LoVo (cell line): ENCODE measurements at places on chromosomes 4 and X.
A peak's percentile ranks its signal among the peaks of the same experiment; 100 is the strongest.

GRCh38 chrX:134749706-134750445 lies 91.6 kb upstream of the PLAC1 start:
- DNase-seq = no peak

DNA sequence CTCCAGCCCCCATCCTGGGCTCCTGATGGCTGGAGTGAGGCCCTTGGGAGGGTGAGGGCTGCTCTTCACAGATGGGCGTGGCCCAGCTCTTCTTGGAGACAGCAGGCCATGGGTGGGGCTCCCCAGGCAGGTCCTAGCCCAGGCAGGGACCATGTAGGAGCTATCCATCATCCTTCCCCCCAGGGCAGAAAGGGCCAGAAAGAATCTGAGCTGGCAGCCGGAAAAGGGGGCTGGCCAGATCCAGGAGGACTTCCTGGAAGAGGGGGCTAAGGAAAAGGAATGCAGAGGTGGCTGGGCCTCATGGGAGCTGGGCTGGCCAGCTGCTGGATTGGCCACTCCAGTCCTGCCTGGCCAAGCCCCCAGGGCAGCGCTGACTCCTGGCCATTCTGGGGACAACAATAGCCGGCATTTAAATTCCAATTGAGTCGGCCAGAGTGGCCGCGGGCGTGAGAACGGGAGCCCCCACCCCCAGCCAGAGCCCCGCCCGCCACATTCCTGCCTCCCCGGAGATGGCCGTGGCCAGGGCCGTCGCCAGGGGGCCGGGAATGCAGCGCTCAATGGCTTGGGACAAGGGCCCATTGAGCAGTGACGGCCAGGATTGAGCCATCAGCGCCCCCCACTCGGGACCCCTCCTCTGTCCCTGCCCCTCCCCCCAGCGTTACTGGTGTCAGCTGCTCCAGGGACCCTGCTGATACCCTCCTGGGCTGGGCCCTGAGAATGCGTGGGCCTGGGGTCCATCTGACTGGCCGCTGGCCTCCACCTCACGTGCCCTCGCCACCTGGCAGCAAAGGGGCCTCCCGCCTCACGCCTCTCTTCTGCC lies 15.1 kb upstream of the FGFR3 start:
- peak; percentile 20 for DNase-seq

DNA sequence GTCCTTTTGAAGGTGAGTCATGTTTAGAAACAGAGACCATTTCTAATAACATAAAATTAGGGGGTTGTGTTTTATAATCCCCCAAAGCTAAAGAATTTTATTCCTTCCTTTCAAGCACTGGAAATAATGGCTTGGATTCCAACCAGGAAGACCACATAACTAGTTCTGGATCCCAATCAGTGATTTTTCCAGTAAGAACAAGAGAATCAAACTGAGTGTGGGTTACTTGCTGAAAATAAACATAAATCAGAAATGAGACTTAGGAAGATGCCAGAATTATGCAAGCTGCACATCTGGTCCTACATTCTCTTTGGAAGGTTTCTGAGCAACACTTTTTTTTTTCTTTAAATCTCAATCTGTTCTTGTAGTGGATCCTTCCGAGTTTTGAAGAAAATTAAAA lies 76.3 kb downstream of the SOWAHB start:
- no peak for DNase-seq

- DNase-seq = no peak
These were observed 118.5 kb upstream of the SHISA3 start for GRCh38 chr4:42278709-42279324.

- DNase-seq = no peak
These were observed 56.6 kb downstream of the TNIP2 start for GRCh38 chr4:2699534-2699933.

DNA sequence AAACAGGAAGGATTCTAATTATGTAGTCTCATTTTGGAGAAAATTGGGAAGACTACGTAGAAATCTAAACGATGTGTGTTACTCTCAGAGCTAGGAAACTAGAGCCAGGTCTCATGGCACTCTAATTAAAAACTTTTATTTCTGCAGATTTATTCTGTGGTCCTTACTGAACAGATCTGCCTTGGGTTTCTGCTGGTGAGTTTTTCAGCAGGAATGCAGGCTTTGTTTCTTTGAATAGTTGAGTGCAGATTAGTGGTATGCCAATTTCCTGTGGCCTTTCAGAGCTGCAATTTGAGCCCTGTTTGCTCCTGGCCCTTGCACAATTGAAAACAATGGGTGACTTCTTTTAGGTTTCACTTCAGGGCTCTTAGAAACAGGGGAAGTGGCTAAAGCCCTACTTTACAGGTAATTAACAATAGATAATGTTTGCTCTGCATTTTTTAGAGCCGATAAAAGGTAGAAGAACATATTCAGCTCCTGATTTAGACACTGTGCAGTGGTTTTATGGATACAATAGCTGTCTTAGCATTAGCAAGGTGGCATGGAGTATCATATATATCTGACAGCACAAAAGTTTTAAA lies 21.8 kb downstream of the SPRY1 start:
- DNase-seq = peak; percentile 14

- peak; percentile 34 for DNase-seq
These were observed 187.7 kb upstream of the NUDT10 start for GRCh38 chrX:51144828-51145442.

DNA sequence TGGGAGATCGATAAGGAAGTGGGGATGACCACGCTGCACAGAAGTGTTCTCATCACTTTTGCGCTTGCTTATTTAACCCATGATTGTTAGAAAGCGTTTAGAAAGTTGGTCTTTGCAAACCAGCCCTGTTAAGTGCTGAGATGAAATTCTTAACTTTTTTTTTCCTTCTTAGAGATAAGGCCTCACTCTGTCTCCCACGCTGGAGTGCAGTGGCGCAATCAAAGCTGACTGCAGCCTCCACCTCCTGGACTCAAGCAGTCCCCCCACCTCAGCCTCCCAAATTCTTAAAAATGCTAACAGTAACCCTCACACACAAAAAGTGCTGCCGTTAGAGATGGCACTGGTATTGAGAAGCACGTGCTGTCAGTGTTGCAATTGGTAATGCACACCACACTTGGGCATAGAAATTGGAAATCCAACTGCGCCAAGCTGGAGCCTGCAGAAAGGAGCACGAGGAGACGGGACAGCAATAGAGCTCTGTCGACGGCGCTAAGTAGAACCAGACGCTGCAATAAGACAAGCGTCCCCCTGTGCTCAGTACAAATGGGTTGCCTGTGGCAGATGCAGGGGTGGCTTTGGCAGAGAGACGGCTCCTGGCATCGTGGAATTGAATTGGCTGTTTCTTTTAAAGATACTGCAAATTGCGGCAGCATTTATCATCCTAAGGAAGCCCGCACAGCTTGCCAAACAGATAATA lies 113.4 kb downstream of the TBL1X start:
- DNase-seq = no peak

GRCh38 chr4:53986062-53986461 lies 78.3 kb downstream of the CHIC2 start:
- no peak for DNase-seq

DNA sequence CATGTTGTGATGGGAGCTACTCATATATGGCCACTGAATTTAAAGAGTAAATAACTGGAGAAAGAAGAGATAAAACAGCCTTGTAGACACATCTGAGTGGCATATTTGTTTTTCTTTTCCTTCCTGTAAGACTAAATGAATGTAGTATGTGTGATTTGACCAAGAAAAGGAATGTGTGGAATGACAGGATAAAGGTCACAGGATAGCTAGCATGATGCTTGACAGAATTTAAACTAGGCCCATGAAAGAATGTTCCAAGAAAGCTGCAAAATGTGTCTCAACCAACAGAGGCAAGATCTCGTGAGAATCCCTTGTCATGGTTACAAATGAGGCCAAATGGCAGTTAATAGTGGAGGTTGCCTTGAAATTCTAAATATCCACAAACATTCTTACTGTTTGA lies 137.0 kb downstream of the KCNIP4 start:
- DNase-seq = no peak

- no peak for DNase-seq
These were observed 26.3 kb downstream of the RWDD4 start for GRCh38 chr4:183632689-183633088.

GRCh38 chr4:153523941-153524386 lies 57.8 kb downstream of the TMEM131L start:
- no peak for DNase-seq

DNA sequence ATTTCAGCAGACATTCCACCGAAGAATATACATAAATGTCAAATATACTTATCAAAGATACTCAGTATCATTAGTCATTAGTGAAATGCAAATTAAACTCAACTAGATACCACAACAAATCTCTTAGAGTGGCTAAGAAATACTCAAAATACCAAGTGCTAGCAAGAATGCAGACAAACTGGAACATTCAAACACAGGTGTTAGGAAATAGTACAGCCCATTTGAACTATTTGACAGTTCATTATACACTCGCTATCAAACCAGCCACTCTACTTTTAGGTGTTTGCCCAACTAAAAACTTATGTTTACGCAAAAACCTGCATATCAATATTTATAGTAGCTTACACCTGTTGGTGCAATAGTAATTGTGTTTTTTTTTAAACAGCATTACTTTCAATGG lies 8.8 kb downstream of the ADAM29 start:
- no peak for DNase-seq

GRCh38 chr4:40540800-40541199 lies 88.9 kb downstream of the RBM47 start:
- no peak for DNase-seq

GRCh38 chr4:28146191-28146590 lies 1285.5 kb downstream of the STIM2 start:
- no peak for DNase-seq

DNA sequence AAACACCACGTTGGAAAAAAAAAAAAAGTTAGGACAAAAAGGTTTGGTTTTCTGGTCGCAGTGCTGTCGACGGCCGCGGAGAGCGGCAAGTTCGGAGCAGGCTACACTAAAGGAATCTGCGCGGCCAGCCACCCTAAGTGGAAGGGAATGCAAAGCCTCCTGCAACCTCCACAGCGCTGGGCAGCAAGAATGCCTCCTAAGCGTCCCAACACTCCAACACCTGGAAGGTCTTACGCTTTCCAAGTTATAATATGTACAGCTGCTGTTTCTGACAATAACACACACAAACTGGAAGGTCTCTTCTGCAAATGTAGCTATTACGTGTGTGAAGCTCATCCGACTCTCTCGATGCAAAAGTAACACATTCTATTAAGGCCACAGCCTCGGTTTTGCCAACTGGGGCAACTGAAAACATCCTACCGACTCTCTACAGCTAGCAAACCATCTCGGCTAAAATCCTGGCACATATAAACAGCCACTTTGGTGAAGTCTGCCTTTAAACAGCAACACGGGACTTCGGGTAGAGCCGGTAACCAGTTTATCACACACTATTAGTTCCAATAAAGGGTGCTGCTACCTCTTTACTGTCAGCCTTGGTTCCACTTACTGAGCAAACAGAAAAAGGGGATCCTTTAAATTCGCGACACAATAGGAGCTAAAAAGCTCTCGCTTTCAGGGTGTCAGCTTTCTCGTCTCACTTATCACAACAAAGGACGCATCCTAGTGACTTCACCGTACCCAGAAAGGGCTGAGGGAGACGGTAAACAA lies 895 bp downstream of the SMIM14 start:
- peak; percentile 64 for DNase-seq

DNA sequence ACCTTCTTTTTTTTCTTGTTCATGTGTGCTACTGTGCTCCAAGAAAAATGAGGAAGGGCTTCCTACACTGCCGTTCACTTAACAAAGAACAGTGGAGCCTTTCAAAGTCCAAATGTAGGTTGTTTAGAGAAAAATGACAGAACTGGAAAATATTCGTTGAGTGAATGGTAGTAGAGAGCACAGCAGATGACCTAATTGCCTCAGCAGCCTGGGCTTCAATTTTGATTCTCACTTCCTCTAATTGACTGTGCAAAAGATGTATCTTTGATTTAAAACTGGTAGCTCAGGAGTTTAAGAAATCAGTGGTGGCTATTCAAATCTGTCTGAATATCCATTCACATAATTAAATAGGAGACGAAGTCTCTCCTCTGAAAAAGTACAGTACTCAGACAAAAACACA lies 5.2 kb downstream of the NLGN4X start:
- DNase-seq = no peak

- DNase-seq = no peak
These were observed 726.4 kb upstream of the MAGEB2 start for GRCh38 chrX:29488919-29489318.

- DNase-seq = peak; percentile 78
These were observed 34.2 kb downstream of the WDR13 start for GRCh38 chrX:48631376-48632090.
